Calu3 (cell line): ENCODE measurements at places on chromosomes 1 and 21. TPM values are rescaled to one million over a fixed set of nuclear protein-coding genes. Genes with fewer than 3 reads are reported as not detected.

AXDND1 gene
- 0.50 and 0.64 TPM in 2 replicates for total RNA-seq

DNA sequence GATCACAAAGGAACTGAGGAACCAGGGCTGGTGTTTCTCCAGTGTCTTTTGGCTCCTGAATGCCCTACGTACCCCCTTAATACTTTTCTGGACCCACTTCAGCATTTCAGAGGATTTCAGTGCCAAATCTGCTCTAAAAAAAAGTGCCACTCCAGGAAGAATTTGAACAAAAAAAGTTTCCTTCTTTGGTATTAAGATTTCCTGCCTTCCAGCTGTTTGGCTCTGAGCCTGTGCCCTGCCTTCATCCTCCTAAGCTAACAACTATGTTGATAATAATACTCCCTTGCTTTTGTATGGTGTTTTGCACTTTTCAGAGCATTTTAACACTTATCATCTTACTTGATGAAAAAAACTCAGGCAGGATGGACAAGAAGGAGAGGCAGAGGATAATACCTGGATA lies 11.0 kb upstream of the RIMS3 start:
- DNase-seq: no peak

DNA sequence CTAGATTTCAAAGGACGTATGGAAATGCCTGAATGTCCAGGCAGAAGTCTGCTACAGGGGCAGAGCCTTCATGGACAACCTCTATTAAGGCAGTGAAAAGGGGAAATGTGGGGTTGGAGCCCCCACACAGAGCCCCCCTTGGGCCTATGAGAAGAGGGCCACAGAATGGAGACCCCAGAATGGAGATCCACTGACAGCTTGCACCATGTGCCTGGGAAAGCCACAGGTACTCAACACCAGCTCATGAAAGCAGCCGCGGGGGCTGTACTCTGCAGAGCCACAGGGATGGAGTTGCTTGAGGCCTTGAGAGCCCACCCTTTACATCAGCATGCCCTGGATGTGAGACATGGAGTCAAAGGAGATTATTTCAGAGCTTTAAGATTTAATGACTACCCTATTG lies 108.7 kb downstream of the DMRTB1 start:
- no peak for DNase-seq

DNA sequence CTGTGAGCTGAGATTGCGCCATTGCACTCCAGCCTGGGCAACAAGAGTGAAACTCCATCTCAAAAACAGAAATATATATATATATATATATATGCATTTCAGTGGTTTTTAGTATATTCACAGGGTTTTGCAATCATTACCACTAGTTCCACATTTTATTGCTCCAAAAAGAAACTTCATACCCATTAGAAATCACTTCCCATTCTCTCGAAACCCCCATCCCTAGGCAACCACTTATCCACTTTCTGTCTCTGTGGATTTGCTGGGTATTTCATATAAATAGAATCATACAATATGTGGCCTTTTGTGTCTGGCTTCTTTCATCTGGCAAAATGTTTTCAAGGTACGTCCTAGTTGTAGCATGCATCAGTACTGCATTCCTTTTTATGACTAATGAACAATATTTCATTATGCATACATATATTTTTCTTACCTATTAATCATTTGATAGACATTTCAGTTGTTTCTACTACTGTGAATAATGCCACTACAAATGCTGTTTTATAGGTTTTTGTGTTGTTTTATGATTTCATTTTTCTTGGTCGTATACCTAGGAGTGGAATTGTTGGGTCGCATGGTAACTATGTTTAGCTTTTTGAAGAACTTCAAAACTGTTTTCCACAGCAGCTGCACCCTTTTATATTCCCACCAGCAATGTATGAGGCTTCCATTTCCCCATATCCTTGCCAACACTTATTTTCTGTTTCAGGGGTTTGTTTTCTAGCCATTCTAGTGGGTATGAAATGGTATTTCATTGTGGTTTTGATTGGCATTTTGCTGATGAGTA lies 95.9 kb downstream of the PHTF1 start:
- DNase-seq: no peak

DNA sequence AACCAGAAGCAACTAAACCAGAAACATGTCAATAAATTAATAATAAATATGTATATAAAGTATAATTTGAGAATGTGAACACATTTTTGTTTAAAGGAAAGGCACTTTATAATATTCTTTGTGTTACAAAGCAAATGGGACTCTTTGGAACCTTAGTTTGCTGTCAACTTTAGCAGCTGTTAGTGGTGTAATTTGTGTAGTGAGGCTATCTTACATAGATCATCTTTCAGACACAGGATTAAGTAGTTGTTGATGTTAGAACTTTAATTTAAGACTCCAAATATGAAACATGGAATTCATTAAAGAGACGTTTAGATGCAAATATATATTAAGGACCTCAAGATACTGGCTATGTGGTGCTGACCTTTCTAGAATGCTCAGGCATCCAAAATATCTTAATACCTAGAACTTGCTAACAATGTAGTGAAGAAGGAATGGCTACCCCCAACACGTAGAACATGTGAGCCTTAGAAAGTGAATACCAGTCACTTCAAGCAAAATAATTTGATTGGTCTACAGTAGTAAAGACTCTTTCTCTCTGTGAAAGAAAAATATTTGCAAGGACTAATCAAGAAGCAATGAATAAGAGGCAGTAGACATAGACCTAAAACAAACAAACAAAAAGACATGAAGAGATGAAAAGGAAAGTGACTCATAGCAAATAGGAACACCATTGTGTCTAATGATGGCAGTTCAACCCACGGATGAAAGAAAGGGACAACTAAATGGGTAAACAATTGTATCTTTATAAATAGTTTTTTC lies 811.4 kb downstream of the USP25 start:
- DNase-seq: no peak

DNA sequence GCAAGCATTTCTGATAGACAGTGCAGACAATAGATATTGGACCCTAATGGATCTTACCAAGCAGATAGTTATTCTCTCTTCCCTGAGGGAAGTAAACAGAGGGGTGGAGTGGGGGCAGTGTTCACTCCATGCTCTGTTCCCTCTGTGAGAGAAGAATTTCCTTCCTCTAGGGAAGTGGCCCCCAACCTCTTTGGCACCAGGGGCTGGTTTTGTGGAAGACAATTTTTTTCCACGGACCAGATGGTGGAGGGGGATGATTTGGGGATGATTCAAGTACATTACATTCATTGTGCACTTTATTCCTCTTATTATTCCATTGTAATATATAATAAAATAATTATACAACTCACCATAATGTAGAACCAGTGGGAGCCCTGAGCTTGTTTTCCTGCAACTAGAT lies 459.9 kb downstream of the ADGRL2 start:
- DNase-seq: no peak

DNA sequence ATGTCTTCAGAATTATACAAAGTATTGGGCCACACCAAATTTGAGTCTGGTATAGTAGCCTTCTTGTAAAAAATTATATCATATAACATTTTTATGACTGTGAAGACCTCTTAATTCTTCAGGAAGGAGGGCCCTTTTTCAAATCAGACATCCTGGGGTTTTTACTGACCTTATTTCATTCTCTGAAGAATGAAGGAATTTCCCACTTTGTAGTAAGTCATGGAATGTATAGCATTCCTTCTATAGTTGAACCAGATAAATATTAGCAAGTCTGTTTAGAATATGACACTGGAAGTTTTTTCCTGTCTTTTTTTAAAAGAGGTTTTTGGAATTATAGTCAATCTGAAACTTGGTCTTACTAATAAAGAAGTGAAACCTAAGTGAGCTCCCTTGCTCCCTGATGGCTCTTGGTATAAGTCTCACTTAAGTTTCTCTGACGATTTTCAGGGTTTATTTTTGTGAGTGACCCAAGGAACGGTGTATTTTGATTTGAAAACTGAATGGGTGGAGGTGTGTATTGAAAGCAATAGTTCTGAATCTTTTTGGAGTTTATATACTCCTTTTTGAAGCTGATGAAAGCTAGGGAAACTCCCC lies 23.7 kb downstream of the SNX27 start:
- no peak for DNase-seq

FCRLA gene
- not detected in 2 replicates for total RNA-seq

GRCh38 chr1:99557546-99558202 lies 88.2 kb upstream of the PALMD start:
- DNase-seq: no peak

PGLYRP3 gene
- not detected in 2 replicates for total RNA-seq

DNA sequence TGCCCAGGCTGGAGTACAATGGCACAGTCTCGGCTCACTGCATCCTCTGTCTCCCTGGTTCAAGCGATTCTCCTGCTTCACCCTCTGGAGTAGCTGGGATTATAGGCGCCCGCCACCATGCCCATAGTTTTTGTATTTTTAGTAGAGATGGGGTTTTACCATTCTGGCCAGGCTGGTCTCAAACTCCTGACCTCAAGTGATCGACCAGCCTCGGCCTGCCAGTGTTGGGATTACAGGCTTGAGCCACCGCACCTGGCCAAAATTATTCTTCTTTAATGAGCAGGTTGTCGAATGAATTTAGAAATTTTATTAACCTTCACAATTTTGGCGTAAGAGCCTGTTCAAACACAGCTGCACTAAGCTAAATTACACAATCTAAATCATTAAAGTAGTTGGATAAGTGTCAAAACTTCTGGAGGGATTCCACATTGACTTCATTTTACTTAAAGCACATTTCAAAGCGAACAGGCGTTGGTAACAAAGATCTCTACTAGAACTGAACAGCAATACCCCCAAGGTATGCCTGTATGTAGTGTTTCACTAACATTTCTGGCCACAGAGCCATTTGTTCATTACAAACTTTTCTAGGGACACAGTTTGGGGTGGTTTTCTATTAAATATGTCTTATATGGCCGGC lies 5.2 kb upstream of the CTH start:
- DNase-seq: no peak

GRCh38 chr1:221856228-221857093 lies 114.6 kb upstream of the DUSP10 start:
- DNase-seq: no peak

DNA sequence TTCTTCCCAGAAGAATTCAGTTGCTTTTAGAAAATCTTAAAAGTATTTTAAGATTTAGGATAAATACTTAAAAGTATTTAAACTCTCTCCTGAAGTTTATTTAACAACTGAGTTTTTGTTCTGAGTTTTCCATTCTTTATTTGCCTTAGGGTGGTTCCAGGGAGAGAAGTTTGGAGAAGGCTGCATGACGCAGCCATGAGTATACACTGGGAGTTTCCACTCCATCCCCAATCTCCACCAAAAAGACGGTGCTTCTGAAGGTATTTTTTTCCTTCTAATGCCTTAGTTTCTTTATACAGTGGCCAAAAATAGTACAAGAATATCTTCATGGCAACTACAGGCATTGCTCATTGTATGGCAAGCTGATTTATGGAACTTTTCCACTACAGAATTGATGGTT lies 122.7 kb downstream of the ST6GALNAC5 start:
- DNase-seq: no peak

DNA sequence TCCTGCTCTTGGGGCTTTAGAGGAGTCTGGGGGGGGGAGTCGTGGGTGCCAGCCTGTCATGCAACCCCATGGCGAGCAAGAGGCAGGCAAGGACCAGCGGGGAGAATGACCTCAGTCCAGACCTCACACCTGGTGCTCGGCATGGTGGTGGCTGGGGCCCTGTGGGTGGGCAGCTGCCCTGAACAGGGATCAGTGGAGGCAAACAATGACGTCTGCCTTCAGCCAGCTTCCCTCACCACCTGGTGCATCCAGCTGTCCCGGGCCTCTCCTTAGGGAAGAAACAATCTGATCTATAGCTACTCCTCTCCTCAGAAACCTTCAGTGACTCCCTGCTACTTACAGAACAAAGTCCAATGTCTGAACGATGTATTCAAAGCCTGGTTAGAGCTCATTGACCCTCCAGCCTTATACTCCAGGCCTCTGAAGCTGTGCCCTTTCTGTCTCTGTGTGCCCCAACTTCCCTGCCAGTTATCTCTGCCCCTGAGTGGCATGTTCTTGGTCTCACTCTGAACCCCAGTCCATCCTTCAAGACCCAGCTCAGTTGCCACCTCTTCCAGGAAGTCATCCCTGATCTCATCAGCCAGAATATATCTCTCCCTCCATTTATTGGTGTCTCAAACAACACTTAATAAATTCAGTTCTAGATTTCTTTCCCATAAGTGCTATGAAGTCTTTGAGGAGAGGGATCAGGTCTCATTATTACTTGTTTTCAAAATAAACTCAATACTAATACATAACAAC lies 6.6 kb downstream of the PADI2 start:
- DNase-seq: no peak

- DNase-seq: no peak
Observed at GRCh38 chr1:70319750-70320149, 34.8 kb downstream of the ANKRD13C start.

OLFML3 gene
- total RNA-seq: 0.24 TPM in 1 of 2 replicates, not detected in the other

HSPA13 gene
- 31.9 and 36.6 TPM in 2 replicates for total RNA-seq

DNA sequence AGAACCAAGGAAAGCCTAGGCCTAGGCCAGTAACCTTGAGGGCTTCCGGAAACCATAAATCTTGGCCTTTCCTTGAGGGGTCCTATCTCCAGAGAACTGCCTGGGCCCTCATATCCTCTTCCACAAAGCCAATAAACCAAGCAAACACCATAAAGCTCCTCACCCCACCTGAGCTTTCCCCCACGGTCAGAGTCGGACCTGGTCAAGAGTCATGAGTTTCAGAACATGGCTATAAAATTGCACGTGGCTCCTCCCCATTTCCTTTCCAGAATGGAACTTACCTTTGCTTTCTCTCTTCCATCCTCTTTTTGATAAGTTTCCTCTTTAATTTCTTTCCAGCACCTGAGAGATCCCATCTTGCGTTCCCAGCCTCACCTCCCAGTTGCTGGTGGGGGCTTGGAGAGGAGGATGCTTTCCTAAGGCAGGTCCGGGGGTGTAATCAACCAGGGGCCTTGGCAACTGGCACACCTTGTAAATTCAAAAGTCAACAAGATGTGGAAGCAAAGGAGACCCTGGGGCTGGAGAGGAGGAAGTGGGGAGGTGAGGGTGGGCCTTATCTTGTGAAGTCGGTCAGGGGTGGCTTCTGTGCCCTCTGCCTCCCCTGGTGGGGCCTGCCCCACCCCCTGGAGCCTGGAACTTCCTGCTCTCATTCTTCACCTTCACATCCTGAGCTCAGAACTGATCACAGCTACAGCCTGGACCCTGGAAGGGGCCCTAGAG lies 259.9 kb downstream of the FOXD2 start:
- no peak for DNase-seq

DNA sequence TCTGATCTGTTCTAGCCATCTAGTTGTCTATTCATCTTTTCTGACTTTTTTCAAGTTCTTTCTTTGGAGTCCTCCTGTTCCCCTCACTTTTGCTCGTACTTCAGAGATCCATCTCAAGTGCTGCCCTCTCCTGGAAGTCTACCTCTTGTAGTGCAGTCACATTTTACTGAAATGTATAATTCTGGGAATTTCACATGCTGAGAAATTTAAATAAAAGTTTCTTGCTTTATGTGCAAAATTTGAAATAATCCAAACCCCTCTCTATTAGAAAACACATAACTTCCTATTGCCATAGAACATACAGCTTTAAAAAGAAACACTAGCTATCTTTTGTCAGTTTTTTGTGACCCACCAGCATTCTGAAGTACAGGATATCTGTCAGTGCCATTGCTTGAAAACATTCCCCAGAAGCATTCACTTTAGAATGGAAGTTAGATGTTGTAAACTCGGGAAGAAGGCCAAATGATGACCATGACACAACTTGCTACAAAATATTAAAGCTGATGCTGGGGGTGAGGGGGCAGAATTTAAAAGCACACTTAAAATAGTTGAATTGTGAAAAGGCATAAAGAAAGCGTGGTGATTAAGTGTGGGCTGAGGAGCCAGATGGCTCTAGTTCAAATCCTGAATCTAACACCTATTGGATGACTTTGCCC lies 22.0 kb downstream of the RLF start:
- DNase-seq: peak; percentile 19
